ENCODE measurements at places on chromosomes 13 and 19.

- DNase-seq, result no peak
Measured at GRCh38 chr13:101811284-101811839, 358.9 kb downstream of the ITGBL1 start.

- DNase-seq, result no peak
Measured at GRCh38 chr19:17244618-17245534, 843 bp downstream of the NR2F6 start.

DNA sequence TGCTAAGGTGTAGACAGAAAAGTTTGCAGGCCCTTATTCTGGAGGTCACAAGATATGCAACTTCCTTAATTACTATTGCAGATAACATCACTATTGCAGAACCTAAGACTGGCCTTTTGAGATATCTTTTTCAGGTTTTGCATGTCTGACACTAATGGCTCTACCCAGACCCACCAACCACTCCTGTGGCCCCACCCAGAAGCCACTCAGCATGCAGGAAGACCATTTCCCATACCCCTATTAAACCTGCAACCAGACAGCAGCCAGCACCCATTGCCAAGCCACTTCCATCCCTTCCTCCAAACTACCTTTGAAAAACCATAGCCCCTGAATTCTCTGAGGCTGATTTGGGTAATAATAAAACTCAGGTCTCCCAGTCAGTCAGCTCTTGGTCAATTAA is 297.6 kb downstream of the SLITRK6 start:
- DNase-seq, result no peak

- no peak for DNase-seq
Measured at GRCh38 chr13:30846311-30846710, 59.8 kb upstream of the MEDAG start.

DNA sequence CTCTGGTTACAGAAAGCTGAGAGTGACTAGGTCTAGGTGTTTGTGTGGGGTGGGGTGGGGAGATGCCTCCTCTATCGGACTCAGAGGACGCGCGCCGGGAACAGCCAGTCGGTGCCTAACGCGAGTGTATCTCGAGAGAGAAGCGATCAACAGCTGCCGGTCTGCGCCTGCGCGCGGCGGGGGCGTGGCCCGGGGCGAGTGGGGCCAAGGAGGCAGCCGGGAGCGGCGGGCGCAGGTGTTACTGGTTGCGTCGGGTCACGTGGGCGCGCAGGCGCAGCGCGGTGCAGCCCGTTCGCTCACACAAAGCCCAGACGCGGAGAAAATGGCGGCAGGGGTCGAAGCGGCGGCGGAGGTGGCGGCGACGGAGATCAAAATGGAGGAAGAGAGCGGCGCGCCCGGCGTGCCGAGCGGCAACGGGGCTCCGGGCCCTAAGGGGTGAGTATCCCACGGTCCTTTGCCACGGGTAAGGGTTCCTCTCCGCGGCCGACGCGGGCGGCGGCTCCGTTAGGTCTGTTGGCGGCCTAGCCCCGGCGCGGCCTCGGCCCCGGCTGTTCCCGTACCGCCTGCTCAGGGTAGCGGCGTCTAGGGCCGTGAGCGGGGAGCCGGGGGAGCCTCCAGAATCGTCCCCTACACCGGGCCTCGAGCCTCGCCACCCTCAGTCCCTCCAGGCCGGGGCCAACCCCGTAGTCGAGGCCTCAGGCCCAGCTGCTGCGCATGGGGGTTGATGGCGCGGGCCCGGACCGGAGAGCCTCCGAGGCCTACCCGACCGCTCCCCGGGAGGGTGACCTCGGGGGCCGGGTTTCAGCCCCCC is at the start of gene HNRNPM:
HNRNPM (plus strand) TSS at position 299 of the 811 bp plus-strand sequence; CDS start at position 323, 24 bp downstream.
- DNase-seq, result peak; percentile 100

GRCh38 chr13:106318941-106319411 is 216.5 kb downstream of the EFNB2 start:
- no peak for DNase-seq

DNA sequence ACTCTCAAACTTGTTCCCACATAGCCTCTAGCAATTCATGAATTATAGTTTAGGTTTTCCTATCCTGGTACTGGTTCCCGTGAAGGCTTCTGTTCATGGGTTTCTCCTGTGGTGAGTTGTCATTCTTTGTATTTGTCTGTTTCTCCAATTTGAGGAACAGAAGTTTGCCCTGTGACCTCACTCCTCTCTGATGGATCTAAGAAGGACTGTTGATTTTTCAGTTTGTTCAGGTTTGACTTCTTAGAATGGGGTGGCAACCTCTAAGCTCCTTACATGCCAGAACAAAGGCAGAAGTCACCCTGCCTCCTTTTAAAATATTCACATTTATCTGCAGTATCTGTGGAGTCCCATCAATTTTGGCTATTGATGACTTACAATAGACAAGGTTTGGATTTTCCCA is 354.0 kb downstream of the SPRY2 start:
- DNase-seq, result no peak

DNA sequence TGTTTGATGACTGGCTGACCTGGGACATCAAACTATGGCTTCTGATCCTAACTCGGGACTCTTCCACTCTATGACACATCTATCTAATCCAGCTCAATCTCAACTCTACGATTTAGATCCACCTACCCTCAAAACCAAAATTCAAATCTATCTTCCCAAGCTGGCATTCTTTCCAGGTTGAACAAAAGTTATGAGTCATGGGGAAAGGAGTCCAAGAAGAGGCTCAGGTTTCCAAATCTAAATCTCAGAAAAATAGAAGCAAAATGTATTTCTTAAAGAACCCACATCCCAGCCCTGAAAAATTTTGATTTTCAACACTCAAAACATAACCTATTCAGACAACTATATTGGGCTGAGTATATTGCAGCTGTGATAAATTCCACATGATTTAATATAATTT is 143.9 kb upstream of the IPO5 start:
- no peak for DNase-seq

DNA sequence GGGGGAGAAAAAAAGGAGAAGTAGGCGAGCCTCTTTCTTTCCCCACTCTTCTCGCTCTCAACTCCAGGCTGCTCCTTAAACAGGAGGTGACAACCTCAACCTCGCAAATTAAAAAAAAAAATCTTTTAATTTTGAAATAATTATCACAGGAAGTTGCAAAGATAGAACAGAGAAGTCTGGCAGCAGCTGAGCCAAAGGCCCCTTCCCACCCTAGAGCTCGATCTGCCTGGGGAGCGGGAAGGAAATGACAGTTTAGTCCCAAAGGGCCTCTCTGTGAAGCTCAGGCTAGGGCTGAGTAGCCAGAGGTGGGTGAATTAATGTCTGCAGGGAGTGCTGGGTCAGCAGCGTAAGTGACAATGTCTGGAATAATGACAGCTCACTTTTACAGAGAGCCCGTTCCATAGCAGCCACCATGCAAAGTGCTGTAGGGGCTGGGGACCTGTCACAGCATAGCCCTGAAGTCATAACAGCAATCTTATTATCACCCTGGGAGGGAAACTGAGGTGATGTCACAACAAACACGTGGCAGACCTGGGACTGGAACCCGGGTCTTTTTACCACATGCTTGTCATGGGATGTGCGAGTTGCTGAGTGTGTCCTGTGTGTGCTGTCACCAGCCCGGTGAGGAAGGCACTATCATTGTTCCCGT is 8.8 kb upstream of the CD22 start:
- no peak for DNase-seq

GRCh38 chr19:1370579-1371361 is 12.9 kb upstream of the NDUFS7 start:
- DNase-seq, result no peak

DNA sequence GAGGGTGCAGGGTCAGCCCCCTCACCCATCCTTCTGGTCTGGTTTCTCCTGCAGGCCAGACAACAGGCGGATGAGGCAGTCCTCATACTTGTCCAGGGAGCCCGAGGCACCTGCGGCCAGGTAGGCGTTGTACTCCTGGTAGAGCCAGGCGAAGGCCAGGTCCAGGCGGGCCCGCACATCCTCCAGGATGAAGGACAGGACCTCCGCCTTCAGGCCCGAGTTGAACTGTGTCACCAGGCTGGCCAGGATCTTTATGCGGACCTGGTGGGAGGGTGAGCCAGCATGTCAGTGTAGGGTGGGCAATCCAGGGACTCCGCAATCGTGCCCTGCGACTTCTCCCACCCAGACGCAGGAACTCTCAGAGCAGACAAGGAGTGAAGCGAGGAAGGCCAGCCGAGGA is 13.8 kb upstream of the RSPH6A start:
- no peak for DNase-seq

DNA sequence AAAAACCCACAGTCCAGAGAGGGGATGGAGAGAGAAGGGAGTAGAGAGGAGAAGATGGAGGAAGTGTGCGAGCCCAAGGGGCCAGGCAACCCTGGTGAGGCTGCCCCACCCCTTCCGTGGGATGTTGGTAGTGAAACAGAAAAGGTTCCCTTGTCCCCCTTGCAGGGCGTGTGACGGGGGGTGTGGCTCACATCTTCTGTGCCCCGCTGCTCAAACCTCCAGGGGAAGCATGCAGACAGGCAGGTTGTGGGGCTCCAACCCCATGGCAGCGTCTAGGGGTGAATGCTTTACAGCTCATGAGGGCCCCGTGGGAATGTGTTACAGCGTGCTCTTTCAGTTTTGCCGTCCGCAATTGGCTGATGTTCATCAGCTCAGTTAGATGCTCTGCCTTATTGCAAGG is 14.7 kb upstream of the EVI5L start:
- no peak for DNase-seq

- DNase-seq, result peak; percentile 70
Measured at GRCh38 chr19:6393983-6394412, 1.0 kb upstream of the GTF2F1 start.

- no peak for DNase-seq
Measured at GRCh38 chr13:32233062-32233461, 82.1 kb downstream of the ZAR1L start.

GRCh38 chr19:42313096-42313839 is at the start of gene TMEM145:
Gene TMEM145, plus strand, starts transcription at chr19:42313309. Its CDS starts 68 bp downstream, at chr19:42313377.
- peak; percentile 46 for DNase-seq
